Stimulated activated CD8-positive, alpha-beta memory T cell treated with anti-CD3 and anti-CD28 coated beads, Interleukin-2, amount 100 ng/mL, for 1 hour (primary cell): ENCODE measurements at places on chromosomes 11 and 22.

GRCh38 chr11:46119352-46120216 is 1.7 kb downstream of the PHF21A start:
- DNase-seq, result no peak

DNA sequence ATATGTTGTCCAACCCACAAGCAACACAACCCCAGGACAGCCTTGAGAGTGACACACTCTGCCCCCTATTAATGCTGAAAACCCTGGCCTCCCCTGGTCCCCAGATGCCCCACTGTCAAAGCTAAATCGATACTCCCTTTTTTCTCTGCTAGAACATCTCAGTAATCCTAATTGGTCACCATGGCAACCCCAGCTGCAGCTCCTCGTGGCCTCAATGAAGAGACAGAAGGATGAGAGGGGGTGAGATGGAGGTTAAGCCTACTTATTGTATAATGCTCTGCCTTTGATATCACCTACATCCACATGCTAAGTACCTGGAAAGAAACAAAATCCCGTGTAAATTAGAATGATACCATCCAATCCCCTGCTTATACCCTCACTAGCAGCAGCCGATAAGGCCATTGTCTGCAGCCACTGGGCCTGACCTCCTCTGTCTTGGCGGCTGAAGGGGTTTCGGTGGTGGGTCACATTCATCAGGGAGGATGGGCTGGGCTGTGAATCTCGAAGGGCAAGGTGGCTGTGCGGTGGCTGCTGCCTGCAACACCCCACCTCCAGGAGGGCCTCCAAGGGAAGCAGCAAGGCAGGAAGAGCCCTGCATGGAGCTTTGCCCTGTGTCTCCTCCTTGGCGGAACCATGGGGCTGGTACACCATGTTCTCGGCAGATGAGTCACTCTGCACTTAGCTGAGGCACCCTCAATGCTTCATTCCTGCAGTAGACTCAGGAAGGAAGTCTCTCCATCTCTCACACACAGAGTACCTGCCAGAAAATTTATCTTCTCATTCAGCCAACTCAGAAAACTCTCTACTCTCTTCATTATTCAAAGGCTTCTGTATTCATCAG is 399.5 kb downstream of the BUD13 start:
- DNase-seq, result no peak

DNA sequence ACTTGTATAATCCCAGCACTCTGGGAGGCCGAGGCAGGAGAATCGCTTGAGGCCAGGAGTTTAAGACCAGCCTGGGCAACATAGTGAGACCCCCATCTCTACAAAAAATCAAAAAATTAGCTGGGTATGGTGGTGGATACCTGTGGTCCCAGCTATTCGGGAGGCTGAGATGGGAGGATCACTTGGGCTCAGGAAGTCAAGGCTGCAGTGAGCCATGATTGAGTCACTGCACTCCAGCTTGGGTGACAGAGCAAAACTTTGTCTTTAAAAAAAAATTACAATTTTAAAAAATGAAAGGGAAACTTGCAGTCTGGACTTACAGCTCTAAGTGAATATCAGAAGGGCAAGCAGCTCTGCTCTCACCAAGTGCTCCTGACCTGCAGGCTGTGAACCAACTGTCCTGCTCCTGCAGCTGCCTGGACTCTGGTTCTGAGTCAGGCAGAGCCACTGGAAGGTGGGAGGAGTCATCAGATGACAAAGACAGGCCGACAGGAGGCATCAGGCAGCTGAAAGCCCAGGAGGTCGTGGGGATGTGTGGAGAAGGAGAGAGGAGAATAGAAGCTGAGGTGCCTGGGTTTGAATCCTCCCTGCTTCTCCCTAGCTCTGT is 9.6 kb downstream of the SMTNL1 start:
- DNase-seq, result no peak

GRCh38 chr11:45751430-45751829 is 53.5 kb upstream of the SLC35C1 start:
- no peak for DNase-seq

GRCh38 chr11:78801161-78801884 is 226.7 kb upstream of the NARS2 start:
- DNase-seq, result no peak

- no peak for DNase-seq
Observed at GRCh38 chr11:121630041-121630440, 177.3 kb upstream of the SORL1-AS1 start.

DNA sequence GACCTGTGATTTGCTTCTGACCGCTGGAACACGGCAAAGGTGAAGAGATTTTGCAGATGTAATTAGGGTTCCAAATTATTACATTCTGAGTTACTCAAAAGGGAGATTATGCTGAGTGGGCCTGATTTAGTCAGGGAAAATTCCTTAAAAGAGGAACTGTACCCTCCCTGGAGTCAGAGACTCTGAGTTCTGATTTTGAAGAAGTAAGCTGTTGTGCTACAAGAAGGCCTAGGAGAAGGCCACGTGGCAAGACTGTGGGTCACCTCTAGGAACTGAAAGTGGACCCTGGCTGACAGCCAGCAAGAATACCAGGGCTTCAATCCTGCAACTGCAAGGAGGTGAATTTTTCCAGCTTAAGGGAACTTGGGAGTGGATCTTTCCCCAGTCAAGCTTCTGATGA is 45.3 kb downstream of the CHRDL2 start:
- DNase-seq, result no peak
